ENCODE measurements at places on chromosomes 1 and 21.

GRCh38 chr1:54163051-54163450 is 10.3 kb upstream of the CDCP2 start:
- no peak for DNase-seq

DNA sequence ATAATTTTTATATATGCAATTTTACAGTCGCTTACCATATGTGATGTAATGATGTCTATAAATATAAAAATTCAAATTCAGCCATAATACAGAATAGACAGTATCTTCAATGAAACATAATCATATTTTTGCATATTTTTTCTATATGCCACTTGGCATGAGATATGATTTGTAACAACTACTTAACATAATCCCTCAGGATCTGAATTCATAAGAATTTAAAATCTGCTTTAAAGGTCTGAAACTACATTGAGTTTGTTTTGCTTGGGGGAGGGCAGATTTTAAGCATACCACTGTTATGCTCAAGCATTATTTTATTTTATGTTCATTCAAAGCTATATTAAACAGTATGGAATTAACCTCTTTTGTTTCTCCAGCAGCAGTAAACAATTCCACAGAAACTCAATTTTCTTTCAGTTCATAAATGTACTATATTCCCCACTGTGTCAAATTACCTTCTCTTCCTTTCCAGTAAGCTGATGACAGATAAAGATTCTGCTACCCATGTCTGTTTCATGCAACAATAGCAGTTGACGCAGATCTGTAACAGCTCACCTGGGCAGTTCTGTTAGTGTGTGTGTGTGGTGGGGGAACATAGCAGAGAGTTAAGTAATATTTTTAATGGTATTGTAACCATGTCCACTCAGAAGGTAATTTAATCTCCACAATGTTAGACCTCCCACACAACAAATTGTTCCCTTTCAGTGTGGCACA is 224.8 kb downstream of the NTNG1 start:
- no peak for DNase-seq

GRCh38 chr1:170893655-170894297 is 41.6 kb upstream of the MROH9 start:
- DNase-seq: peak; percentile 94

DNA sequence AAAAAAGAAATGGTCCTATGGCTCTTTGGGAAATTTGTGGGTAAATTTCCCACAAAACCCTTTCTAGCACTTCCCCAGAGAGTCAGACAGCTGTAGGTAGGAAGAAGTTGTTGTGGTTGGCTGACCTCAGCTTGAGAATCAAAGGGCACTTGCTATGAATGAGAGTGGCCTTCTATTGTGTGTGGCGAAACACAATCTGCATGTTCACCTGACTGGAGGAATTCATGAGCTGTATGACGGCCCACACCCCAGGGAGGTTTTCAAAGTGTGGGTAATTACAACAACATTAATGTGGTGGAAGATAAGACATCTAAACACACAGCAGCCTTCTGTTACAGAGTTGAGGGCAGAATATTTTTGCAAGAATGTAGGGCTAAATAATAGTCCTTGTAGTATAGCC is 38.8 kb downstream of the NGF start:
- no peak for DNase-seq

DNA sequence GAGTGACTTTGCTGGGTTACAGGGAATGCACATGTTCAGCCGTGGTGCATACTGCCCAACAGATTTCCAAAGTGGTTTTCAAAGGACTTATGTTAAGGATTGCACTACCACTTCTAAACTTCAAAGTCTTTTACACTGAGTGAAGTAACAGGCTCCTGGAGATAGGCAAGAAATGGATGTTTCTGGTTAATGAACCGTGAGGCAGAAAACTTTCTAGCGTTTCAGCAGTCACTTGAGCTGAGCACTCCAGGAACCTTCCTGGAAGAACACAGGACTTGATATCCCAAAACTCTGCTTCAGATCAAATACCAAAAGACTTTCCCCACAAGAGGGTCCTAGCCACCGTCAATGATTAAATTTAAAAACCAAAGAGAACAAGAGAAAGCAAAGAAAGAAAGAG is 74.3 kb upstream of the ATP1A1 start:
- DNase-seq: no peak

DNA sequence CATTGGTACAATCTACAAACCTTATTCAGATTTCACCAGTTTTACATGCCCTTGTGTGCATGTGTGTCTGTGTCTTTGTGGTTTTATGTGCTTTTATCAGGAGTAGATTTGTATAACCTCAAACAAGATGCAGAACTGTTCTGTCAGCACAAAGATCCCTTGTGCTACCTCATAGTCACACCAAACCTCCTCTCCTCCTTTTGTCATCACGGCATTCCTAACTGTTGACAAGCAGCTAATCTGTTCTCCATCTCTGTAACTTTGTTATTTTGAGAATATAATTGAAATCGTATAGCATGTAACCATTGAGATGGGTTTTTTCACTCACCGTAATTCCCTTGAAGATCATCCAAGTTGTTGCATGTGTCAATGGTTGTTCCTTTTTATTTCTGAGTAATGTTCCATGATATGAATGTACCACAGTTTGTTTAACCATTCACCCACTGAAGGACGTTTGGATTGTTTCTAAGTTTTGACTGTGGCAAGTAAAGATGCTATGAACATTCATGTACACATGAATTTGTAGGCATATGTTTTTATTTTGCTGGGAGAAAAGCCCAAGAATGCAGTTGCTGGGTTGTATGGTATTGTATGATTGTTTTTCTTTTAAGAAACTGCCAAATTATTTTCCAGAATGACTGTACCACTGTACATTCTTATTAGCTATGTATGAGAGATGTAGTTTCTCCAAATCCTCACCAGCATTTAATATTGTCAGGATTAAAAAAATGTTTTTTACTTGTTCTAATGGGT is 78.1 kb upstream of the B3GALT2 start:
- DNase-seq: peak; percentile 46

- DNase-seq: peak; percentile 1
These were observed 428.0 kb upstream of the CAMK1G start for GRCh38 chr1:209155546-209155945.

DNA sequence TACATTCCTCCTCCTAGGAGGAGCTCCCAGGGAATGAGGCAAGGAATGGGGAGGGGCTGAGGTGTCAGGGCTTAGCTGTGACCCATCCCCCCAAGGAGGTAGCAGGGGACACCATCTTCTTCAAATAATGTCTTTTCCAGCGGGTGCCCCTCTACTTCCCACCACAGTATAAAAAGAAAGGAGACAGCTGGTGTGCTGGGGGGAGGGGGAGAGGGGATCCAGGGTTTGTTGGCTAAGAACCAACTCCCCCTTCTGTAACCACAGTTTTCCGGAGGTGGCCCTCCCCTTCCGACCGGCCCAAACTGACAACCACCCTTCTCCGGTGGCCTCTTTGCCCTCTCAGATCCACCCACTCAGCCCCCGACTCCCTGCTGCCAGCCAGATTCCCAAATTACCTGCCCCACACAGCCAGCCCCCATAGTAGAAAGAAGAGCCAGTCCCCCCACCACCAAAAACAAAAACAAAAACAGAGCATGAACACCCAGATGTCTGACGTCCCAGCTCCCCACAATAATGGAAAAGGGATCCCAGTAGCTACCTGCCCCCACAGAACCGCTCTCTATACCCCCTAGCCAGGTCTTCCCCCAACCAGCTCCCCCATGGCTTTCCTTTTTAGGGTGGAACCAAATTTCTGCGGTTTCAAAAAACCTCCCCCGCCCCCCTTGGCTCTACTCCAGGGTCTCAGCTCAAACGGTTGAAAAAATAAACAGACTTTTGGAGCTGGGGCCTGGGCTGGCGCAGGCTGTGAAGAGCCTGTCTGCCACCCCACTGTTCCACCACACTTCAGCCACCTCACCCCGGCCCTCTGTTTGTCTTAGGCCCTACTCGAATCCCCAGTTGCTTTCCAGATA is 2.1 kb downstream of the ARHGEF2 start:
- DNase-seq: peak; percentile 88

- no peak for DNase-seq
These were observed 23.4 kb upstream of the FMO4 start for GRCh38 chr1:171290621-171291020.

- peak; percentile 63 for DNase-seq
These were observed 30.6 kb upstream of the CTPS1 start for GRCh38 chr1:40948741-40949443.

- DNase-seq: no peak
These were observed 39.4 kb downstream of the RCSD1 start for GRCh38 chr1:167669209-167670124.

DNA sequence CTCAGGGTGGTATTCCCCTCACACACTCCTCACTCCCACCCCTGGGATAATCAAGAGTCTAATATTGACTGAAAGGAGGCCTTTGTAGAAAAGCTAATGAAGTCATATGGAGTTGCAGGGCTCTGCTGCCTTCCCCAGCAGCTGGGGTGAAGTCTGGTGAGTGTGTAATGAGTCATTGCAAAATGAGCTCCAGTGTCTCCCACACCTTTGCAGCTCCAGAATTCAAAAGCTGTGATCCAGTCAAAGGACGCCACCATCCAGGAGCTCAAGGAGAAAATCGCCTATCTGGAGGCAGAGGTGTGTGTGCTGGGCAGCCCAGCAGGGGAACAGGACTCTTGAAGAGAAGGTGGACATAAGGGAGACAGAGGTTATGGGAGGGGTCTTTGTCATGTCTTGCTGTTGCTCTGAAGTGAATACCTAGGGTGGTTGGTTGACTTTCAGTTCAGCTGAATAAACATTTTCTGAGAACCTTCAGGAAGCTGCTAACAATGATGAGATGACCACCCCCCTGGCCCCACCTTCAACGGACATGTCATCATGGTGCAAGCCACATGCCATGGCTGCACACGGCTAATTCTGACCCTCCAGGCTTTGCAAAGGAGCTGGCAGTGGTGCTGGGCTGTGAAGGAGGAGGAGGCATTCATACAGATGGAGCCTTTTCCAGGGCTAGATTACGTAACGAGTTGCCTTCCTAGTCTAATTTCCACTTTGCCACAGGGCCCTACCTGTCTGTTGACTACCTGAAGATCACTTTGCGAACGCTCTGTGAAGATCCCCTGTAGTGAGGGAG is 32.2 kb upstream of the SNX27 start:
- DNase-seq: no peak

DNA sequence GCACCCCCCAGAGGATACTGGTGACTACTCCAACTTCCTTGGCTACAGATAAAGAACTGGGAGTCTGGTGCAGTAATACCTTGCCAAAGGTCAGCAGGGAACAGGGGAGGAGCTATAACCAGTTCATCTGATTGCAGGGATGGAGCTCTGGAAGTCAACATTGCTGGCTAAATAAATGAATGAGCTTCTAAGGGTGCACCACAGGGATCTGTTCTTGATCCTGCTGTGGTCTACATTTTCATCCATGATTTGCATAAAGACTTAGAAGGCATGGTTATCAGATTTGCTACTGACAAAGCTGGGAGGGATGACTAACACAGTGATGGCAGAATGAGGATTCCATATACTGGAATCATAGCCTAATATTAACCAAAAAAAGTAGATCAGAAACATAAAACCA is 18.3 kb downstream of the PLEKHA6 start:
- DNase-seq: peak; percentile 17

- no peak for DNase-seq
These were observed 242.7 kb upstream of the JUN start for GRCh38 chr1:59026472-59026948.

GRCh38 chr1:12080773-12081556 is 17.9 kb downstream of the TNFRSF8 start:
- DNase-seq: no peak

- DNase-seq: no peak
These were observed 4.3 kb upstream of the CPLANE2 start for GRCh38 chr1:16241221-16241708.

DNA sequence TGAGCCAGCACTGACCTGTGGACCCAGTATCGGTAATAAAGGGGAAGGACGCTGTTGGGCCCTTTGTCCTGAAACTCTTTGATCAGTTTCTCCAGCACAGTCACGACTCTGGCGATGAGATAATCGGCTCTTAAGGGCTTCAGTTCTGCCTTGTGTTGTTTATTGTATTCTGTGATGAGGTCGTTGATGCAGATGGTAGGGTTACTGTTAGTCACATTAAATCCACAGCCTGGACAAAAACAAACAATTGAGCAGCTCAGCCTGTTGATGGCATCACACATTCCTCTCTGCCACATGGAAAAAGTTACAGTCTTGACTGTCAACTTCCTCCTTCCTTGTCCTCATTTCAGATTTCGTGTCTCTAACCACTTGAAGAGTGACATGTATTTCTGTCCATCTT is 57.6 kb downstream of the SIM2 start:
- DNase-seq: no peak

- DNase-seq: no peak
These were observed 33.4 kb downstream of the KRTAP10-1 start for GRCh38 chr21:44506279-44507255.

DNA sequence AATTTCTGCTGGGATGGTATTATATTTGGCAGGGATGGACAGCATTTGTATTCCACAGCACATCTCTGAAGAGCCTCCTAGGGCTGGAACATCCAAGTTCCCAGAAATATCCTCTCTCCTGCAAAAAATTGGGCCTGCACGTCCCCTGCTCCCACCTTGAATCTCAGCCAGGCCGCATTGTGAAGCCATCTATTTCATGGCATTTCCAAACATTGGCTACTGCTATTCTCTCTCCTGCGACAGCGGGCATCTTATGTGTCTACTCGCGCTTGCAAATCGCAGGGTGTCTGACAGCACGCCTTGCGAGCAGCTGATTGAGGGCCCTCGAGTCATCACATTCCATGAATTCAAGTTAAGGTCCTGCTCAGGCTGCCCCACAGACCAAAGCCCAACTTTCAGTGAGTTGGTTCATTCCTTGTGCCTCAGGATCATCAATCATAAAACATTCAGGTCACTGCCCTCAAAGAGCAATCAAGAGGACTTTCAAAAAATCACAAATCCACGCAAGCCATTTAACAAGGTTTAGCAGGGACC is 15.8 kb downstream of the RGS8 start:
- DNase-seq: no peak

GRCh38 chr1:117828201-117828600 is 101.2 kb downstream of the GDAP2 start:
- DNase-seq: peak; percentile 75

DNA sequence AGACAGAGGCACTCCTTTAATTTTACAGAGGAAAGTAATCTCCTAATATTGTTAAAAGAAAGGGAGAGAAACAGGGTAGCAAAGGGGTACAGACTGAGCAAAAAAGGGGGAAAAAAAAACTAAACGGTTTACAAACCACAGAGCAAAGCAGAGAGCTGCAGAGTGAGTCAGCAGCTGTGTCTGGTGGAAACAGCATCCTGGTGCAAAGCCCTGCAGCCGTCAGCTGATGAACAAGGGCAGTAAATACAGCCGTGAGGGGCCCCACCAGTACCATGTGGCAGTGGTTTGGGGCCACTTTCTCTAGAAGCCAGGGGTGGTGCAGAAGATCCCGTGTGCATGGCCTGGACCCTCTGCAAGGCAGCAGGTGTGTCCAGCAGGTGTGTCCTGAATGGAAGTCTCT is 111.3 kb downstream of the ERG start:
- peak; percentile 29 for DNase-seq

- DNase-seq: peak; percentile 17
These were observed 36.8 kb upstream of the PTPRF start for GRCh38 chr1:43493661-43494450.

- DNase-seq: no peak
These were observed 9.5 kb upstream of the SLC2A5 start for GRCh38 chr1:9078752-9079500.
